ENCODE measurements at places on chromosomes 11 and 22.

DNA sequence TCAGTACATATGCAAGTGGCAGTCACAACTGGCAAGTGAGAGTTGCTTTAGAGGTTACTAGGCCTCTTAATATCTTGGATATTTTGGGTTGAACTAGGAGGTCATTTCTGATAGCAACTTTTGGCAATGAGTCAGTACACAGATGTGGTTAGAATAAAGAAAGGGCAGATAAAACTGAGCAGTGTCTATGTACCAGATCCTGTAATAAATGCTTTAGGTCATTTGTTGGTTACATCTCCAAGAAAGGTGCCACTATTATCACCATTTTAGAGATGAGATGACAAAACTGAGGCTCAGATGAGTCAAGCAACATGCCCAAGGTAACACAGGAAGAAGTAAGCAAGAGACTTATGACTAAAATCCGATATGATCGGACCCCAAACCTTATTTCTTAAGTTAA is 25.0 kb downstream of the MAML2 start:
- DNase-seq: no peak

GRCh38 chr11:62560566-62561103 is 13.1 kb downstream of the EEF1G start:
- DNase-seq: no peak

- DNase-seq: no peak
Measured at GRCh38 chr11:85481862-85482261, 145.3 kb downstream of the DLG2 start.

GRCh38 chr11:12746593-12747097 is 72.4 kb downstream of the TEAD1 start:
- no peak for DNase-seq

DNA sequence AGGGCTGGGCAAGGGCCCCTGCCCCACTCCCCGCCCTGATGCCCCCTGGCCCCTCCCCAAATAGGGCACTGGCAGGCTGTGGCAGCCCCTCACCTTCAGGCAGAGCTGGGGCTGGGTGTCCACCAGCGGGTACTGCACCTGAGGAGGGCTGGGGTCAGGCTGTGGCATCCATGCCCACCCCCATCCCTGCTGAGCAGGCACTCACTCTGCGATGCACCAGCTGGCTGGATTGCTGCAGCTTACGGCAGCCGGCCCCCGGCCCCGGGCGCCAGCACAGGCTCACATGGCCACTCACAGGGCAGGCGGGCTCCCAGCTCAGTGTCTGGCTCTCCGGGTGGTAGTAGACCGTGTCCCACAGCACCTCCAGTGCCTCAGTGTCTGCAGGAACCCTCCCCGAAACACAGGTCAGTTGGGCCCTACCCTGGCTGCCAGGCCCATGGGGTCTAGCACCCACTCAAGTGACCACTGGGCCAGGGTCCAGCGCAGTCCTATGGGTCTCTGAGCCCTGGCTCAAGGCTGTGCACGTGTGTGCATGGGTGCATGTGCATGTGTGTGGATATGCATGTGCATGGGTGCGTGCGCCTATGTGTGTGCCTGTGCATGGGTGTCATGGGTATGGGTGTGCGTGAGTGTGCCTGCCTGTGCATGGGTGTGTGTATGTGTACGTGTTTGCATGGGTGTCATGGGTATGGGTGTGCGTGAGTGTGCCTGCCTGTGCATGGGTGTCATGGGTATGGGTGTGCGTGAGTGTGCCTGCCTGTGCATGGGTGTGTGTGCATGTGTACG is 14.4 kb downstream of the IL17REL start:
- no peak for DNase-seq

DNA sequence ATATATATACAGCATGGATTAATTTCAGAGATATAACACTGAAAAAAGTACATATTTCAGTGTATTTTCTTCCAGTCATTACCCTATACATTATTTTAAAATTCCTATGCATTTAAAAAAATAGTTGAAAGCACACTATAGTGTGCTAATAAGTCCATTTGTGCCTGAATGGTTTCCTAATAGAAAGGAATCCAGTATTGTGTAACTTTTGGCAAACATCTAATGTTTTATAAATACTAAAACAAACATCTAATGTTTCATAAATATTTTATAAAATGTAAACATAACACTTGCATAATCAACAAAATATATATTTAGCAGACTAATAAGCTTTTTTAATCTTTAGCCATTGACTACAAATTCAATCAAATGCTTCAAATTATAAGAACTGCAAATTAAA is 126.6 kb upstream of the FIBIN start:
- no peak for DNase-seq

- DNase-seq: no peak
Measured at GRCh38 chr11:64831411-64831891, 13.0 kb downstream of the CDC42BPG start.

GRCh38 chr11:19576903-19577302 is 135.7 kb upstream of the NAV2 start:
- no peak for DNase-seq

DNA sequence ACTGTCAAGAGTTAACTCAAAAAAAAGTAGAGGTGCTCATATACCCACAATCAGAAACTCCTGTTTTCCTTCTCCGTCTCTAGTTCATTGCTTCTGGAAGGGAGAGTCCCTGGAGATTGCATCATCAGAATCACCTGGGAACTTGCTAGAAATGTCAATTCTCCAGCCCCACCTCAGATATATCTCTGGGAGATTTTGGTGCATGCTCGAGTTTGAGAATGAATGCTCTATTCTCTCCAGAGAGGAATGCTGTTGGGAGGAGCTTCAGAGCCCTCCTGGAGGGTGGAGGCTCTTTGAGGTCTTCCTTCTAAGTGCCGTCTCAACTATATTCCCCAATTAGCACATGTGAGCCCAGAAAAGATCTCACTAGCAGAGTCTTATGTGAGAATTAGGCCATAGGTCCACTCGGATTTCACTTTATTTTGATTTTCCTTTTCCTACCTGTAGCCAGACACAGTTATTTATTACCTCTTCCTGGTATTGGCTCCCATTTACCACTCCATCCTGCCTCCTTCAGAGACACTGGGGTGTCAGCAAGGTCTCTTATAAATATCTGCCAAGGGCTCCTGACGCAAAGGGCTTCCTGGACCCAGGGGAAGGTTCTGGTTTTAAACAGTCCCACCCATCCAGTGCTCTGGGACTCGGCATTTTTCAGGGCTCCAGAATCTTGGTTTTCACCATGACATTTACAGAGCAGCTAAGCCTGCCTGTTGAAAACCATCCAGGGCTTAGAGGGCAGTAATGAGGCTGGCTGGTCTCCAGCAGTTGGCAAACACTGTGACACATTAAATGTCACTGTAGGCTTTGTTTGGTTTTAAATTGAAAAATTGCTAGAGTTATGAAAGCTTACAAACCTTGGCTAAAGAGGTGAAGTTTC is 136.2 kb downstream of the CD44 start:
- DNase-seq: no peak

- no peak for DNase-seq
Measured at GRCh38 chr11:56491270-56491669, at the start of gene OR5M8. Gene OR5M8 (minus strand): TSS chr11:56491370. CDS start chr11:56491370, 0 bp downstream.

DNA sequence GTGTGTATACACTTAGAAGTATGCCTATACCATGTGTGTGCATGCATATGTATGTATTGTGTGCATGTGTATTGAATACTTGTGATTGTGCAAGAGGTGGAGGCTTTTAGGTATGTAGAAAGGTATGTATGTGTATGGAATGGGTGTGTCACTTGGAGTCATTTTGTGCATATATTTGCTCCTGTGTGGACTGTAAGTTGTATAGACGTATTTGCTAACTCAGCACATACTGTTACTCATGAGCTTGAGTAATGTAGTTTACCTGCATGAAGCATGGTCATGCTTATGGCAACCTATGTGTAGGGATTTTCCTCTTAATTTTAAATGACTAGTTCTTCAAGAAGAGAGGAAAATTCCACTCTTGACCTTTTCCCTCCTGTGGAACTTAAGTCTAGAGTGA is 507.6 kb upstream of the LARGE1 start:
- no peak for DNase-seq

DNA sequence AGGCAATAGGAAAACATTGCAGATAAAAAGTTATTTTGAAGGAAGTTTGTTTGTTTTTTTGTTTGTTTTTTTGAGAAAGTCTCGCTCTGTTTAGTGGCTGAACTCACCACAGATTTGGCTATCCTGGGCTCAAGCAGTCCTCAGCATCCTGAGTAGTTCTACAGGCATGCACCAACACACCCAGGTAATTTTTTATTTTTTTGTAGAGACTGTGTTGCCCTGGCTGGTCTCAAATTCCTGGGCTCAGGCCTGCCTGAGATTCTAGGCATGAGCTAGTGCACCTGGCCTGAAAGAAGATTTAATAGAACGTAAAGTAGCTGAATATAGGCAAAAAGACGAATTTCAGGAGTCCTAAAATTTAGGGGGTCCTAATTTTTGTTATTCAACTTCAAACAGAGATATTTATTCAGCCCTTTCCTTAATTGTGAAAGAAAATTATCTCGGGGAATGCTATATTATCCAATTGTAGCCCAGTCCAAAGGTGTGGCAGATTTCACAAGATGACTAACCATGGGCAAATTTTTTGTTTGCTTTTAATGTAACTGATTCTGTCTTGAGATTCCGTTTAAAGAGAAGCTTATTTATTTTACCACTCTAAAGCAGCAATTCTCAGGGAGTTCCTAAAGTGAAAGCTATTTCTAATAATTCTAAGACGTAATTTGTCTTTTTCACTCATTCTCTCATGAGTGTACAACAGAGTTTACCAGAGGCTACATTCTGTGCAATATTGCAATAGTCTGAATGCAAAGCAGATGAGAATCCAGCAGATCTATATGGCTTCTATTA is 940 bp downstream of the IL18 start:
- no peak for DNase-seq

DNA sequence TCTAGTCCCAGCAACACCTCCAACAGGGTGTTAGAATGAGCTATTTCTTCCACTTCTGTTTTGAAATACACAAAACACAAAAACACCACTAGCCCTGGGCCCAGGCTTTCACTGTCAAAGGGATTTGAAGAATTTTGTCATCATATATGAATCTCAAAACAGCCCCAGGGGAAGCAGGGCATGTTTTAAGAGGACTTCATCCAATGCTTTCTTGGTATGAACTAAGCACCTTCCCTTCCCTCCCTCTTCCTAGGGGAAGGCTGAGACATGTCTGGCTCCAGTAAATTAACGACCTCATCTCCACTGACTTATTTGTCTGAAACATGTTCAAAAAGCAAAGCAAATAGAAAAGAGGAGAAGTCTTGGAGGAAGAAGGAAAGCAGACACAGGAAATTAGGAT is 75.7 kb upstream of the INCENP start:
- DNase-seq: no peak
